ENCODE measurements at places on chromosomes 3 and 15.
A peak's percentile ranks its signal among the peaks of the same experiment; 100 is the strongest.

DNA sequence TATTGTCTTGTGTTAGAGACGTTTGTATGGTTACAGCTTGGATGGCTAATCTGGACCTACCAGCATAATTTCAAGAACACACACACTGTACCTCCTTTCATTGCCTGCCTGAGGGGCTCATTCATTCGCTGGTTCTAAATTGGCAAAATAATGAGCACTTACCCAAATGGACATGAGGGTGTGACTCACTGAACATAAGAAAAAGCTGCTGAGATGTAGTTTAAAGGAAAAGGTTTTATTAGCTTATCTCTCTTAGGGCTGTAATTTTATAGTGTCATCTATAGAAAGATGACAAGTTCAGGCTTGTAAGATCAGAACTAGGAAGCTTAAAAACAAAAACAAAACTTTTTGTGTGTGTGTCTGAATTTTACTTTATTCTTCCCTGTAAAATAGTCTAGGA lies 120.7 kb upstream of the WNT7A start:
- no peak overlapping the region for H3K27ac ChIP-seq
- no peaks in the 10 kb centered on the region for H3K27me3 ChIP-seq
- H3K4me3 ChIP-seq: no peak overlapping the region
- no peaks in the 10 kb centered on the region for H3K4me1 ChIP-seq

DNA sequence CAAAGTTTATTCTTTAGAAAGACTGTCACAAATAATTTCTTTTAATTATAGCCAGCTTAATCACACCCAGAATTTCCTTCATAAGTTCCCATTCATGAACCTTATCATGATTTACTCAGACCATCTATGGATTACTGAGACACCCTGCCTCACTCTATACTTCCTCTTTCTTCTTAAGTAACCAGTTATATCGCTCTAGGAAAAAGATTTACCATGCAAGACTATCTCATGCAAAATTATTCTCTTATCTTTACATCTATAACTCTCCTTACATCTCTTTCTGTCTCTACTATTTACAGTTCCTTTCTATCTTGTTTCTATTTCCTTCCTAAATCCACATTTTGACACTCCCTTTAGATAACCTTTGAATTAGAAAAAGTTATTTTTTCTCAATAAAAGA lies 316.8 kb downstream of the POLQ start:
- no peaks in the 10 kb centered on the region for H3K4me1 ChIP-seq
- H3K36me3 ChIP-seq: no peaks in the 10 kb centered on the region
- H3K4me3 ChIP-seq: no peak overlapping the region
- no peak for DNase-seq

DNA sequence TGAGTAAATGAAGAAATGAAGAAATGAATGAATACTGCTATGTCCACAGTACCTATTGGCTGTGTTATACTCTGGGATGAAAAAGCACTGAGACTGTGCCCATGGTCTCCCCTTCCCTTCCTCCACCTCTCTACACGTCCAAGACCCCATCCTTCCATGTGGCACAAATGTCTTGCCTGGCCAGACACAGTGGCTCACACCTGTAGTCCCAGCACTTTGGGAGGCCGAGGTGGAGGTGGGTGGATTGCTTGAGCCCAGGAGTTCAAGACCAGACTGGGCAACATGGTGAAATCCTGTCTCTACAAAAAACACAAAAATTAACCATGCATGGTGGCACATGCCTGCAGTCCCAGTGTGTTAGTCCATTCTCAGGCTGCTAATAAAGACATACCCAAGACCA lies 200.1 kb downstream of the FAM43A start:
- no peak overlapping the region for H3K4me3 ChIP-seq
- H3K27ac ChIP-seq: no peak overlapping the region
- H3K27me3 ChIP-seq: no peaks in the 10 kb centered on the region
- no peak for DNase-seq

GRCh38 chr15:48672206-48672605 lies 26.7 kb upstream of the FBN1 start:
- H3K4me1 ChIP-seq: no peaks in the 10 kb centered on the region
- H3K36me3 ChIP-seq: no peaks in the 10 kb centered on the region

GRCh38 chr3:102415553-102415952 lies 19.3 kb upstream of the ZPLD1 start:
- H3K4me3 ChIP-seq: no peak overlapping the region
- H3K27ac ChIP-seq: no peak overlapping the region
- H3K27me3 ChIP-seq: no peaks in the 10 kb centered on the region
- H3K4me1 ChIP-seq: no peaks in the 10 kb centered on the region
- no peak for DNase-seq

- no peak overlapping the region for H3K4me3 ChIP-seq
- no peaks in the 10 kb centered on the region for H3K4me1 ChIP-seq
- no peak for DNase-seq
- H3K36me3 ChIP-seq: no peaks in the 10 kb centered on the region
Measured at GRCh38 chr3:183401678-183402077, 26.7 kb downstream of the MCF2L2 start.

- no peak overlapping the region for H3K27ac ChIP-seq
- no peaks in the 10 kb centered on the region for H3K4me1 ChIP-seq
- H3K27me3 ChIP-seq: no peaks in the 10 kb centered on the region
- H3K4me3 ChIP-seq: no peak overlapping the region
Measured at GRCh38 chr3:108453565-108453964, 56.8 kb downstream of the MYH15 start.

DNA sequence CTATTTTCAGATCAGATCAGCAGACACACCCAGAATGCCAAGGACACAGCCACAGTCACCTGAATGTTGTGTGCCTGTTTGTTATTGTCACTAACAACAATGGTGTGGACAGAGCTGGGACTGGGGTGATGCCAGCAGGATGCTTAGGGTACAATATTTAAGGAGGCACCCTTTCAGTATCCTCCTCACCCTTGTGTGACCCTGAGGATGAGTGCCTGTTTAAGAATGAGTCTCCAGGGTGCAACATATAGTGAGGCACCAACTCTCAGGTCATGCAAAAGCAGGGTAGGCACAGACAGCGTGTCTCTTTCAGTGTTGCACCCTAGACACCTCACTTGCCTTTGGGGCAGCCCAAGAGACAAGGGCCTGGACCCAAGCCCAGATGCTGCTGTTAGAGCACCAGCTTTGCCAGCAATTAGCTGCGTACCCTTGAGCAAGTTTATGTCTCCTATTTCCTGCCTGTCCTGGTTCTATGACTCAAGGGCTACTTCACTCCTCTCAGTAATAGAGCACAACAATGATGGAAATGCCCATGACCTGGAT lies 122.6 kb downstream of the AQP9 start:
- peak; percentile 77 for DNase-seq
- H3K27me3 ChIP-seq: no peaks in the 10 kb centered on the region
- H3K27ac ChIP-seq: peak overlapping the region; percentile 89
- H3K4me1 ChIP-seq: no peaks in the 10 kb centered on the region

GRCh38 chr3:133282236-133282635 lies 117.6 kb upstream of the BFSP2 start:
- H3K27ac ChIP-seq: no peak overlapping the region
- H3K36me3 ChIP-seq: no peaks in the 10 kb centered on the region
- H3K4me3 ChIP-seq: no peak overlapping the region
- DNase-seq: no peak
- no peaks in the 10 kb centered on the region for H3K27me3 ChIP-seq

DNA sequence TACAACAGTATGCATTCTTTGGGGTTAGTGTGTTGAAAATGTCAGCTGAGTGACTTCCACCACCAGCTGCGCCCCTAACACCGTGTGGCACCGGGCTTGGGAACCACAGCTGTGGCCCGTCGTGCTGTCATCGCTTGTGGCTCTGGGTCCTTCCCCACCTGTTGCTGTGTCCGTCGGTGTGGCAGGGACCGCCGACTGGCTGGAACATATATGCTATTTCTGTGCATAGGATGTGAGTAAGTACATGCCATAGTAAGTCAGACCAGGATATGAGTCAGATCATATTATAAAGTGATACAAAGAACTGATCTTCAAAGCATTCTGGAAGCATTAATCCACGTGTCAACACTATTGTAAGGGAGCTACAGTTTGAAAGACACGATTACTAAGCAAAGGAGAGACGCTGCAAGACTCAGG lies 31.9 kb downstream of the EHD4 start:
- DNase-seq: no peak
- no peaks in the 10 kb centered on the region for H3K27me3 ChIP-seq
- peak overlapping the region; percentile 11 for H3K27ac ChIP-seq
- H3K4me3 ChIP-seq: no peak overlapping the region
- H3K4me1 ChIP-seq: no peaks in the 10 kb centered on the region

GRCh38 chr3:167361948-167362347 lies 18.1 kb downstream of the ZBBX start:
- no peaks in the 10 kb centered on the region for H3K27me3 ChIP-seq
- DNase-seq: no peak
- H3K4me3 ChIP-seq: no peak overlapping the region

- H3K27me3 ChIP-seq: no peaks in the 10 kb centered on the region
- DNase-seq: no peak
- no peaks in the 10 kb centered on the region for H3K36me3 ChIP-seq
- peak overlapping the region; percentile 77 for H3K27ac ChIP-seq
Measured at GRCh38 chr15:75023872-75024636, 664 bp downstream of the PPCDC start.

DNA sequence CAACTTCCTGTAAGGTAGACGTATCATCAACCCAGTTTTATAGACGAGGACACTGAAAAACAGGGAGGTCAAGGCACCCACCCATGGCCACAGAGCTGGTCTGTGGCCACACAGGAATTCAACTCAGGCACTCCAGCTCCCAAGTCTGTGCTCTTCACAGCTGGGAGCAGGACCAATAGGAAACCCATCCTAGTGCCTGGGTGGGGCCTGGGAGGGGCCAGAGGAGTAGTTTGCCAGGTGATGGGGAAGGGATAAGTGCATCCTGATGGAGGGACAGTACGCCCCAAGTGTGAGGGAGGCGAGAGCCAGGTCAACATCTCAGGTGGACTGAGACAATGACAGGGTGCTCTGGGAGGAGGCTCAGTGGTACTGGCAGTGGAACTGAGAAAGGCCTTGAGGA lies 22.0 kb downstream of the KIF9 start:
- H3K4me1 ChIP-seq: no peaks in the 10 kb centered on the region
- H3K27me3 ChIP-seq: no peaks in the 10 kb centered on the region
- DNase-seq: no peak
- no peak overlapping the region for H3K4me3 ChIP-seq
- H3K27ac ChIP-seq: no peak overlapping the region

- H3K27me3 ChIP-seq: no peaks in the 10 kb centered on the region
- peak overlapping the region; percentile 35 for H3K4me3 ChIP-seq
- H3K4me1 ChIP-seq: no peaks in the 10 kb centered on the region
- DNase-seq: no peak
- H3K36me3 ChIP-seq: no peaks in the 10 kb centered on the region
Measured at GRCh38 chr15:40872791-40873693, 992 bp downstream of the RHOV start.

- H3K4me3 ChIP-seq: no peak overlapping the region
- peaks cover 20% of the 10 kb centered on the region for H3K4me1 ChIP-seq
- DNase-seq: no peak
Measured at GRCh38 chr15:90423801-90424319, 35.8 kb downstream of the IQGAP1 start.

- no peaks in the 10 kb centered on the region for H3K27me3 ChIP-seq
- peak overlapping the region; percentile 61 for H3K4me3 ChIP-seq
- H3K27ac ChIP-seq: no peak overlapping the region
- no peaks in the 10 kb centered on the region for H3K4me1 ChIP-seq
- H3K36me3 ChIP-seq: no peaks in the 10 kb centered on the region
- DNase-seq: peak; percentile 70
Measured at GRCh38 chr15:98421419-98422129, 226.8 kb upstream of the IGF1R start.

DNA sequence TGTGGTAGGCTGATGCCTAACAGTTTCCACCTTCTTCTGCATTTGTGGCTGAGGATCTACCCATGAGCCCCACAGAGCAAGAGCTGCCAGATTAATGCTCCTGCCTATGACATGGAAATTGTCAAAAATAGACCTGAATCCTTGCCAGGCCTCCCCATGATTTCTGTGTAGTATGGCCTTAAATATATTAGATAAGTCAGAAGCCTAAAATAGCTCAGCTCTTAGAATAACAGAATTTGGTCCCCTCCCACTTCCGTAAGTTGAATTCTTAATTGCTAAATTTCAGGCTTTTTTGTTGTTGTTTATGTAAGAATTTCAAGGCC lies 129.0 kb downstream of the SERPINI1 start:
- H3K4me1 ChIP-seq: no peaks in the 10 kb centered on the region
- H3K27ac ChIP-seq: no peak overlapping the region
- DNase-seq: no peak
- no peaks in the 10 kb centered on the region for H3K27me3 ChIP-seq
- no peaks in the 10 kb centered on the region for H3K36me3 ChIP-seq
- no peak overlapping the region for H3K4me3 ChIP-seq

DNA sequence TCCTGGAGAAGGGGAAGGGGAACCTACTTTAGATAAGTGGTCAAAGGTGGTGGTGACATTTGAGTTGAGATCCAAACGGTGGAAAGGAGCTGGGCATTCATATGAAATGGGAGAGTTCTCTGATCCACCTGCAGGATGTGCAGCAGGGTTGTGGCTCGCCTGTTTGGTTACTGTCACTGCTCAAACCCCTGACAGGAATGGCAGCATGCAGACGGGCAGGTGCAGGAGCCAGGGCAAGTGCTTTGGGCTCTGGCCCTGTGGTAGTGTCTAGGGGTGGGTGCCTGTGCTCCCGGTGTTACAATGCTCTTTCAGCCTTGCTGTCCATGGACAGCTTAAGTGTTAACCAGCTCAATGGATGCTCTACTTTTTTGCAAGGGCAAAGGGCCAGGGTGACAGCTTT lies 18.5 kb downstream of the PAQR9 start:
- H3K27me3 ChIP-seq: peaks cover 17% of the 10 kb centered on the region
- H3K36me3 ChIP-seq: no peaks in the 10 kb centered on the region
- DNase-seq: no peak
- H3K4me1 ChIP-seq: no peaks in the 10 kb centered on the region

DNA sequence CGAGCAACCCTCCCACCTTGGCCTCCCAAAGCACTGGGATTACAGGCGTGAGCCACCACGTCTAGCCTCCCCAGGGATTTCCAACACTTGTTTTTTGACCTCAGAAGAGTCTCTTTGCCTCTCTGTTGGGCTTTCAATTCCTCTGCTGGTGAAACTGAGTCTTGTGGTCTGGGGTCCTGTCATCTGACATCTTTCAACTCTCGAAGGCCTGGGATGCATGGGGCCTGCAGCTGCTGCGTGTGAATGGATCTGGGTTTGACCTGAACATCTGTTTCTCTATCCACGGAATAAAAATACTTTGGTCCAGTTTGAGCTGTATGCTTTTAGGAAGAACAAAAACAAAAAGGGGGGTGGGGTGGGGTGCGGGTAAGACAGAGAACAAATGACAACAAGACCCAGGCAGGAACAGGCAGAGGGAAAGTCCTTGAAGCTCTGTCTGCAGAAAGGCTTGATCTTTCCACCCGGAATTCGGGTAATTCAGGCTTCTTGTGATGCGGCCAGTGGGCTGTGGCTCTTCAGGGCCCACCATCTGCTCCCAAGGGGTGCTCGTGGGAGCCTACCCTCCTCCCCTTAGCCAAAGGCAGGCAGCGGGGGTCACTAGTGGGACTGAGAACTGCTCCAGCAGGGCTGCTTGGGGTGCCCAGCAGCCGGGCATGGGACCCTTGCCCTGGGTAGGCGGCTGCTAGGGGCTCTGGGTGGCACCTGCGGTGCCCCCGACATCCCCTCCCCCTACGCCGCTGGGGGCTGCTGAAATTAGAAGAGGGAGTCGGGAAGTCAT lies 71.5 kb downstream of the SLC12A8 start:
- H3K27ac ChIP-seq: peak overlapping the region; percentile 79
- no peaks in the 10 kb centered on the region for H3K27me3 ChIP-seq
- H3K4me3 ChIP-seq: peak overlapping the region; percentile 33
- no peaks in the 10 kb centered on the region for H3K36me3 ChIP-seq
- no peaks in the 10 kb centered on the region for H3K4me1 ChIP-seq
